Glomerular endothelial cell (primary cell): ENCODE measurements at places on chromosomes 4 and X.

DNA sequence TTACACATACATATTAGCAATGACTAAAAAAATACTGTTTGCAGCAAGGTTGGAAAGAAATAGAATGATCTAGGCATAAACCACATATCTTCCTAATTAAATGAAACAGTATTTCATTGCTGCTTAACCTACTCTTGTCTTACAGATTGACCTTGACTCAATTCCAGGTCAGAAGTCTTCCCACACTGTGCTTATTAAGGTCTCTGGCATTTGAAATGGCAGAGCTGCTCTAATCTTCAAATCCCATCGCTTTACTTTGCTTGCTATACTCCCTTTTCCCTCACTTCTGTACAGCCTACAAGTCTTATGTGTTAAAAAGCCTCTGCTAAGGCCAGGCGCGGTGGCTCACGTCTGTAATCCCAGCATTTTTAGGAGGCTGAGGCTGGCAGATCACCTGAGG is 424.5 kb downstream of the RPA4 start:
- no peak for DNase-seq

DNA sequence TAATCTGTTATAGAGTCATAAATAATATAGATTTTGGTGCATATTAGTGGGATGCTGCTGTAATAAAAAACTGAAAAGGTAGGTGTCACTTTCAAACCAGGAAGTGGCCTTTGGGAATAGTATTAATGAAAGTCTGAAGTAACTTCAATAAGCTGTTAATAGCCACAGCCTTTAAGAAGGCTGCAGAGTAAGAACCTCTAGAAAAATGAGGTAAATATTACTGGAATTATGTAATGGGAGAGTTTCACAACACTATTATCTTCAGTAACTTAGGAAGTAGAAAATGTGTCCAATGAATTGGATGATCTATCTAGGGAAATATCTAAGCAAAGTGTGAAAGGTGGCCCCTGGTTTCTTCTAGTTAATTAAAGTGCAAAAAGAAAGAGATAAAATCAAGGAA is 104.7 kb downstream of the NCAPG start:
- DNase-seq = no peak

- no peak for DNase-seq
Observed at GRCh38 chr4:173521467-173522159, 8.4 kb downstream of the HAND2 start.

DNA sequence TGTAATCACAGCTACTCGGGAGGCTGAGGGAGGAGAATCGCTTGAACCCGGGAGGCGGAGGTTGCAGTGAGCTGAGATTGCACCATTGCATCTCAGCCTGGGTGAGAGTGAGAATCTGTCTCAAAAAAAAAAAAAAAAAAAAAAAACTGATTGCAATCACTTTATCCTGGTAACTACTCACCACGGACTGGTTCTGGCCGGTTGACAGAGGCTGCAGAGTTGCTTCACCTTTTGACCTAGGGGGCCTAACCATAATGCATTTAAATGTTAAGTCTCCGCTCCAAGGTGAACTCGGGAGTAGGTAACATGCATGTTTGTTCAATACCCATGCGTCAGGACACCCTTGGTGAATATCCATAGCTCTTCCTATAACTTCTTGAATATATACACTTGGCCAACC is 1.8 kb downstream of the PPP2R3B start:
- DNase-seq = no peak

DNA sequence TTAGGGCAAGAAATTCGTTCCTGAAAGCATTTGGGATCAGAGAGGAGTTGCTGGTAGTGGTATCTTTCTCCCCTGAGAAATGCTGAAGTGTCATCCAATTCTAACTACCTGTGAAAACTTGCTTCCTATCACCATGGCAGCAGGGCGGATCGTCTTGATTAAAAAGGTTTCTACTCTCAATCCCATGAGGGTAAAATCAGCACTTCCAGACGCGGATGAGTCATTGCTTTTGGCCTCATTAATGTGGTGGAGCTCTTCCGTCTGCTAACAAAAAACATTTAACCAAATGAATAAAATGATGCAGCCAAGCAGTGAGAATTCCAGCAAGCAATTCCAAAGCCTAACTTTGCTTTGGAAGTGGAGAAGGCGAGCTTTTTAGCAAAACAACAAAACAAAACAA is 325.6 kb downstream of the CAMK2D start:
- peak; percentile 82 for DNase-seq

DNA sequence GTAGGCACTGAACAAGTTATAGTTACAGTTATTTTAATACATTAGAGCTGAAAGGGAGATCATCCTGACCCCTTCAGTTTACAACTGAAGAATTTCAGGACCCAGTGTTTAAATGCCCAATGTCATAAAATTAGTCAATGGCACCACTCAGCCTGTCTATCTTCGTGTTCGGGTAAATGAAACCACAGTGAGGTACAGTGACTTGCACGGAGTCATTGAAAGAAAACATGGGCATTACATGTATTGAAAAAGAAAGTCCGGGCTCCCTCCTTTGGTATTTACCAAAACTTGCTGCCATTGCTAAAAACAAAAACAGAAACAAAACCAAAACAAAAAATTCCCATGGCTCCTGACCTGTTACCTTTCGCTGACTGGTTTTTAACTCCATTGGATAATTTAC is 131.7 kb downstream of the SH2D1A start:
- no peak for DNase-seq

- no peak for DNase-seq
Observed at GRCh38 chrX:153684467-153685155, 3.1 kb upstream of the SLC6A8 start.

DNA sequence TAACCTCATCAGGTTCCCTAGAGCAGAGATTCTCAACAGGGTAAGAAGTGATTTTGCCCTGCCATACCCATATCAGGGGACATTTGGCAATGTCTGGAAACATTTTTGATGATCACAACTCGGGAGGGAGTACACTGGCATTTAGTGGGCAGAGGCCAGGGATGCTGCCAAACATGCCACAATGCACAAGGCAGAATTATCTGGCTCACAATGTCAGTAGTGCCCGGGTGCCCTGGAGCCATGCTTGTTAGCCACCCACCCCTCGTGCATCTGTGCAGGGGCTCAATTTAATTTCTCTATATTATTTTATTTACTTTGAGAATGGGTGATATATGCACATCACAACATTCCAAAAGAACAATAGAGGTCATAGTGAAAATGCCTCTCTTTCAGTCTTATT is 82.0 kb upstream of the DHX15 start:
- no peak for DNase-seq

- DNase-seq = no peak
Observed at GRCh38 chr4:4762909-4763821, 96.3 kb upstream of the MSX1 start.

GRCh38 chr4:159384017-159384416 is 281.1 kb downstream of the RAPGEF2 start:
- no peak for DNase-seq

- DNase-seq = no peak
Observed at GRCh38 chrX:14356401-14356800, 172.9 kb upstream of the GLRA2 start.
